ENCODE measurements at places on chromosomes 4 and X.

DNA sequence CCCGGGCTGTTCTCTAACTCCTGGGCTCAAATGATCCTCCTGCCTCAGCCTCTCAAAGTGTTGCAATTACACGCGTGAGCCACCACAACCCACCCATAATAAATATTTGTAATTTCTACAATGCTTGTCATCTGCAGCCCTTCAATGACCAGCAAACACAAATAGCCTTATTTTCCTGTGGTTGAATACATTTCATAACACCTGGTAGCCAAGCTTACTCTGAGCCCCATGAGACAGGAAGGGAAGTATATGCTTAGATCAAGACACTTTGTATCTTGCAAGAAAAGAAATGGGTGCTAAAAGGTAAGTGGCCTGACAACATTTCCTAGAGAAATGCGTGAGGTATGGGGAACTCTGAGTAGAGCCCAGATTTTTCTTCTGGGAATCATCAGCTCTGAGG, 56.9 kb upstream of the PDGFRA start:
- DNase-seq, result no peak

DNA sequence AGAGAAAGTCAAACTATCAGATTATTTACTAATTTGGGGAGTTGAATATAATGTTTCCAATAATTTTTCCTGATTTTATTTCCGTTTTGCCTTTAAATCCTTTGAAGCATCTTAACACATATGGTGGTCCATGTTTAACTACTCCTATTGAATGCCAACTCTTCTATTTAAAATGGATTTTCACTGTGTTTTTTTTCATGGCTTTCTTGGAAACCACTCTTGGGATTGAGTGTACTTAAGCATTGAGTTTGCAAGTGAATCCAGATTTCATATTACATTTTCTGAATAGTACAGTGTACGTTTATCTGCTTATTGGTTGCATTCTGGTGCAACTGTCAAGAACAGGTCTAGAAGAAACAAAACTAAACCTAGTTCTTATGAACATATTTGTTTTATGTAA, 45.6 kb downstream of the RAPGEF2 start:
- DNase-seq, result no peak

DNA sequence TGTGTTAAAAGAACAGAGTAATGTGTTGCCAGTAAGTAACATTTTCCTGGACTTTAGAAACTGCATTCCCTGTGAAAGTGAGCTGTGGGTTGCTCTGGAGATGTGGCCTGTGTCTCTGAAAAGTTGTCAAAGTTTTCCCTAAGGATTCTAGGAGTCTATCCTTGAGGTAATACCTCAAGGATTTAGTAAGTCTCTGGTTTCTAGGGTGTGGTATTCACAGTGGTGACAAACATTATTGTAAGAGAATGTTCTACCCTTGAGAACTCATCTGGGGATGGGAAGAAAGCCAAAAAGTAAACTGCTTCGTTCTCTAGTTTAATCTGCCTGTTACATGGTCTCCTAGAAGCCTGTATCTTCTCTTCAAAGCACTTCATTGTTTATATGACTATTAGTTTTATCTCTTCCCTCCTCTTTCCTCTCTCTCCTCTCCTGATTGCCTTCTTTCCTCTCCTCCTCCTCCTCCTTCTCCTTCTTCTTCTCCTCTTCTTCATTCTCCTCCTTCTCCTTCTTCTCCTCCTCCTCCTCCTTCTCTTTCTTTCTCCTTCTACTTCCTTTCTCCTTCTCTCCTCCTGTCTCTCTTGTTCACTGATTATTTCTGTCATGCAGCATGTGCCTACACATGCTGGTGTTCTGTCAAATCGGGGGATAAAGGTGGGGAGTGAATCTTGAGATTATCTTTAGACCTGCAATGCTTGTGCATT, 321.3 kb downstream of the PTTG2 start:
- DNase-seq, result no peak

- no peak for DNase-seq
Measured at GRCh38 chrX:153405426-153405825, 4.3 kb upstream of the PNMA6E start.

GRCh38 chr4:114926583-114926982, 186.8 kb downstream of the NDST4 start:
- DNase-seq, result no peak

GRCh38 chr4:71559957-71560571, 221.2 kb downstream of the SLC4A4 start:
- no peak for DNase-seq

GRCh38 chr4:120694973-120695372, 227.6 kb downstream of the PRDM5 start:
- DNase-seq, result no peak

DNA sequence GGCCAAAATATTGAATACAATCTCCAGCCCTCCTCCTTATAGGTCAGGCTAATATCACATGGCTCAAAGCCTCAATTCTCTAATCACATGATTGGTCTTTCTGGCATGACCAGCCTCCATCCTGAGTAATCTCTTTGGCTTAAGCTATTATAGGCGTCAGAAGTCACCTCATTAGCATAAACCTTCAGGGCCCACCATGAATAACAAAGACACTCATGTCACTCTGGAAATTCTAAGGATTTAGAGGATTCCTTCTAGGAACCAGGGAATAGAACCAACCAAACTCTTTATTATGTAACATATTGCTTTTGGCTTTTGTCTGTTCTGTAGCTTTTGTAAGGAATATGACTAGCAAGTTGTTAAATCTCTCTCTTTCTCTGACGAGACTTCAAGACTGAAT, 109.2 kb upstream of the IGFBP7 start:
- DNase-seq, result no peak

GRCh38 chr4:120971884-120972283, 49.4 kb upstream of the PRDM5 start:
- DNase-seq, result no peak

- no peak for DNase-seq
Measured at GRCh38 chr4:112664611-112665010, 27.7 kb downstream of the LARP7 start.

DNA sequence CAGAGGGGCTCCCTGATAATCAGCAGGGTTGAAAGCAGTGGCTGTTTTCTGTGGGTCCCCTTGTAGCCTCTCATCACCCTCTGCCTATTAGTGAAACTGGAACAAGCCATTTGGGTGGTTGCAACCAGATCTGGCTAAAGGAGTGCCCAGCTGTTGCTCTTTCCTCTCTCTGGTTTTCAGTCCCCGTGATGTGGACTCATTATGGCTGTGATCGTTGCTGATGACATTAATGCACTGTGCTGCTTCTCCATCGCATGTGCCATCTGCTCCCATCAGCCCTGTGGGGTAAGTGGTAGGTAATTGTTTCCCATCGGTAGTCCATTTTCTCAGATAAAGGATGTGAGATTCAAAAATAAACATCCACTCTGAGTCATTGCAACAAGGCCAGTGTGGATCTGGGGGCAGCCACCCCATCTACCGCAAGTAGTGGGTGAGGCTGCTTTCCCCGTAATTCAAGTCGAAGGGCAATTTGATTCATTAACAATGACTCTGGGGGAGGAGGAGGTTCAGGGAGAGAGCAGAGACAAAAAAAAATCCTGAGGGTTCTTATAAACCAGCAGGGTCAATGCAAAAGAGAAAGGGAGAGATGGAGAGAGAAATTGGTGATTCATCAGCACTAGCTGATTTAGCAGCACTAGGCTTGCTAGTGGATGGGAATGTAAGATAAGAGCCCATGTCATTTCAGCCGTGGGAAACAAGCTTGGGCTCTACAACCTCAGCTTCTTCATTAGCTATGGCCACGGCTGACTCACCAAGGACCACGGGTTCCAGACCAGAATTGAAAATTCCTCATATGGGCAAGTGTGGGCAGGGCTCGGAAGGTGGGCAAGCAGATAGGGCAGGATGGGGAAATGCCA, 357.8 kb downstream of the MID1IP1 start:
- DNase-seq, result no peak

DNA sequence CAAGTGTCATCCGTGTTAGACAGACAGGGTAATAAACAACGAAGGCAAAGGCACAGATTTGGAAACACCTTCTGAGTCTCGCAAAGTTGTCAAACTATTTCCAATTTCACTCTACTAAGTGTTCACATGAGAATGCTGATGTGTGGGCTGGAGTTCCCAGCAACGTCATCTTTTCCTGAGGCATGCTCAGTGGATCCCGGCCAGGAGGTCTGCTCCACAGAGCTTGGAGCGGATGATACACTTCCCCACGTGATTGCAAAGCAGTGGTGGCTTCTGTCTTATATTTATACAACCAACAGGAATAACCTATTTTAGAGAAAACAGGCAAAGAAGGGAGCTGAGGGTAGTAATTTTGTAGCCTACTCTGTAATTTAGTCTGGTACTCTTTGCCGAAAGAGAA, 40.1 kb upstream of the PDK3 start:
- DNase-seq, result no peak

GRCh38 chrX:48956728-48957414, 536 bp downstream of the OTUD5 start:
- DNase-seq, result no peak

DNA sequence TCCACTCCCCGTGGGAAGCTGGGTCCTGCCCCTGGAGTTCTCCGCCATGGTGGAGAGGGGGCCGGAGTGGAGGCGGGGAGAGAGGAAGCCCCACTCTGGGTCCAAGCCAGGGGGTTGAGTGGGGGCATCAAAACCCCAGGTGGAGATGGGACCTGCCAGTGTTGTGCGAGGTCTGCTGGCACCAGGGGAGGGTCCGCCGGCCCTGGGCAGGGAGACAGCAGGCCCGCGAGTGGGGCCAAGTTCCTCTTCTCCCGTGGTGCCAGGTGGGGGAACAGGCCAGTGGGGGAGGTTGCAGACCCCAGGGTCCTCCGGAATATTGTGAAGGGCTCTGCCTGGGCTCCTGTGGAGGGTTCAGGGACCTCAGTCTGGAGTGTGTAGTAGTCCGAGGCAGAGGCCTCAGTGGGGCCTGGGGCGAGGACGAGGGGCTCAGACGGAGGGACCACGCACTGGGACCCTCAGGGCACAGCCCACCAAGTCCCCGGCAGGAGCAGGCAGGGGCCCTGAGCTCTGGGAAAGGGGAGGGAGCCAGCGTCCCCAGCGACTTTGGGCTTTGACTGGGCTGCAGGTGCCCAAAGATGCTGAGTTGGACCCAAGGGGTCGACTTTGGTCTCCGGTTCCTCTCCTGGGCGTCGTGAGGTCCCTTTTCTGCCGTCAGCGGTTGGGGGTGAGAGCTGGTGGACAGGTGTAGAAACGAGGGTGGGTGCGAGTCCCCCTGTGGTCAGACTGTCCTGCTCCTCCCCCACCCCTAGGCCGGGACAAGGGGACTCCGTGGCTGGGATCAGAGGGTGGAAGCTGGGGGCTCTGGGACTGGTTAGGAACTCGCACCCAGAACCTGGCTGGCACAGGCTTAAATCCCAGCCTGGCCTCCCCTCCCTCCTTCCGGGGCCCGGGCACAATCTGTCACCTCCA, 43.8 kb upstream of the NKX1-1 start:
- no peak for DNase-seq

GRCh38 chr4:186669159-186669731, 54.4 kb downstream of the FAT1 start:
- no peak for DNase-seq

DNA sequence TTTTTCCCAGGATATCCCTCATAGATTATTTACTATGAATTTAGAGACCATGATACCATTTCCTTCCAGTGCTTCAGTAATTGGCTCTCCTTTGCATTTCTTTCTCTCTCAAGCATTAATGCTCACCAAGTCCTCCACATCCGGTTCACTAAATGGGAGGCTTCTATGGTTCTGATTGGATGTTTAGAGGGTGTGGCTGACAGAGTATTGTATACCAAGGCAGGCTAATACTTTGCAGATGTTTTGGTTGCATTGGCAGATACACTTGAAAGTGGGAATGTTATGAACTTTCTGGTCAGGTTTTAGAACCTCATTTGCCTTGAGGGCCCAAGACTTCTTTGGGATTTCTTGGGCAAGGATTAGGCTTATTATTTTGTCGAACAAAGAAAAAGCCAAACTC, 24.2 kb downstream of the CBLL2 start:
- DNase-seq, result no peak

- DNase-seq, result no peak
Measured at GRCh38 chr4:128775916-128776315, 33.6 kb upstream of the JADE1 start.

GRCh38 chr4:130026185-130026584, 930.2 kb downstream of the C4orf33 start:
- no peak for DNase-seq

DNA sequence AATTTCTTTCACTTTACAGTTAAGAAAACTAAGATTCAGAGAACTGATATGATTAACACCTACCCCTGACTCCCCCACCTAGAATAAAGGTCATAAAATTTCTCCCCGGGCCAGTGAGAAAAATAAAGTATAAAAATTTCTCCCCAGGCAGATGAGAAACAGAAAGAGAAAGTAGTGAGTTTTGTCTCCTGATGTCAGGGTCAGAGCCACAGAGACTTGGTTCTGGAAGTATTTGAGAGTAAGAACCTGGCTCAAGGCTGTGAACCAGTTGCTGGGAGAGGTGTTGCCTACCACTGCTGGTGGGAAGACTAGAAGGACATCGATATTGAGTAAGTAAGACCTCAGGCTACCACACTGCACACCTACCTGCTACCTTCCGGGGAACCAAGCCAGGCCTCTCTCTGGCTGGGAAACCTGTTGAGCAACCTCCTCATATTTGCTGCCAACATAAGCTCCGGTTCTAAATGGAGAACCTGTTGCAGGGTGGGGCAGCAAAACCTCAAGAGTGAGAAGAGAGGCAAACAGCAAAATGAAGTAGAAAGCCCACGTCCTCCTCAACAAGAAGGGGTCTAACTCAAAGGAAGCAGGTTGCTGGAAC, 104.2 kb upstream of the PUDP start:
- DNase-seq, result no peak

DNA sequence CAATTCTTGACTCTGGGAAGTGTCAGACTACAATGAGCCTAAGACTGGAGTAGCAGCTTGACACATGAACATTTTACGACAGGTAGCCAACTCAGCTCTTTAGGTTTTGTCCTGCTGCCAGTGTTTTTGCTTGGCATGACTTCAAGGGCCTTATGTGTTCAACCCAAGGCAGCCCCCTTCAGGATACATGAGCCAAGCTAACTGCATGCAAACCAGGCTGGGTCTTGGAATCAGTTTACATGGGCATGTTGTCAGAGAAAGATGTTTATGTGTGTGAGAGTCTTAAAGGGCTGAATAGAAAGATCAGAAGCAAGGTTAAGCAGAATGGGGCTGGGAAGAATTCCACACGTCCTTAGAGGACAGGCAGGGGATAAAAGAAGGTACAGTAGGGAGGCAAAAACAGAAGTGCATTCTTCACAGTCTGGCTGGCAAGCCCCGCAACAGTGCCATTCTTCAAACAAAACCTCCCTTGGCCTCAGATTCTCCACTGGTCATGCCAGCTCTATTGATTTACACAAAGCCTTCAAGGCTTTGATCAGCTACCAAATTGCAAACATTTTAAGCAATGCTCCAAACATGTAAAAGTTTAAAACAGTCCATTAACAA, 97.3 kb downstream of the NKX6-1 start:
- DNase-seq, result no peak

DNA sequence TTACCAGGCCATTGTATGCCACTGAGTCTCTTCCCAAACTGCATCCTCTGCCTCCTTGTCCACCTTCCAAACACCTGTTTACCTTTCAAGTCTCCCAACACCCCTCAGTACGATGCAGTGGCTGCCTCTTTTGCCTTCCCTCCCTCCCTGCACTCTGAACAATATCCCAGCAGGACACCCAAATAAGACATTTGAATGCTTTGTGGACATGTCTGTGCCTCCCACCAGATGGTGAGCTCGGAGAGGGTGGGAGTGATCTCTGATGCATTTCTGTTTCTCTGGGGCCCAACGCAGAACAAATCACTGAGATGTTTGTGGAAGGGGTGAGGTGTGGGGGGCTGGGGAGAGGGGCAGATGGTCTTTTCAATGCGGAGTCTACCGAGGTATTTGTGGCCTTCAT, 33.4 kb downstream of the PJA1 start:
- DNase-seq, result no peak
